ENCODE measurements at places on chromosomes 7 and 10.

DNA sequence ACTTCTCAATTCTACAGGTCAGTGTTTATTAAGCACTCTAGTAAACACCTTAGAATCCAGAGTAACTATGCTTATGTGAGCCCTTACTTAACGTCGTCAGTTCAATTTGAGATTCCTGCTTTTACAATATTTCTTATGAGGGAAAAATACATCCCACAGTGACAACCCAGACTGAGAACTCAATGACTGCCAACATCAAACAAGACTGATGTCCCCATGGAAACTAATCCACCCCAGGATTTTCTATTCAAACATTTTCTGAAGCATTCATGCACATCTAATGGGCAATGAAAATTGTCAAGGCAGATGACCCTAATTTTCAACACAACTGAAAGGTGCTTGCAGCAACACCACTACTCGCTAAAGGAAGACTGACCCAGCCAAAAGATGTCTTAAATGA, 67.0 kb downstream of the ATE1 start:
- DNase-seq, result no peak

GRCh38 chr7:149850716-149851115, 12.5 kb downstream of the ZNF862 start:
- no peak for DNase-seq

GRCh38 chr10:130377986-130378540, 241.9 kb downstream of the GLRX3 start:
- DNase-seq, result no peak

- no peak for DNase-seq
These were observed 135.9 kb downstream of the KIAA1217 start for GRCh38 chr10:24344695-24345463.

- DNase-seq, result no peak
These were observed 117.3 kb downstream of the FANK1 start for GRCh38 chr10:126013489-126014281.

- DNase-seq, result no peak
These were observed 738.3 kb downstream of the AUTS2 start for GRCh38 chr7:70336536-70336935.

- DNase-seq, result no peak
These were observed 32.5 kb downstream of the PRKAR2B start for GRCh38 chr7:107076781-107077698.

GRCh38 chr7:147151661-147152060, 1035.1 kb downstream of the CNTNAP2 start:
- DNase-seq, result no peak

DNA sequence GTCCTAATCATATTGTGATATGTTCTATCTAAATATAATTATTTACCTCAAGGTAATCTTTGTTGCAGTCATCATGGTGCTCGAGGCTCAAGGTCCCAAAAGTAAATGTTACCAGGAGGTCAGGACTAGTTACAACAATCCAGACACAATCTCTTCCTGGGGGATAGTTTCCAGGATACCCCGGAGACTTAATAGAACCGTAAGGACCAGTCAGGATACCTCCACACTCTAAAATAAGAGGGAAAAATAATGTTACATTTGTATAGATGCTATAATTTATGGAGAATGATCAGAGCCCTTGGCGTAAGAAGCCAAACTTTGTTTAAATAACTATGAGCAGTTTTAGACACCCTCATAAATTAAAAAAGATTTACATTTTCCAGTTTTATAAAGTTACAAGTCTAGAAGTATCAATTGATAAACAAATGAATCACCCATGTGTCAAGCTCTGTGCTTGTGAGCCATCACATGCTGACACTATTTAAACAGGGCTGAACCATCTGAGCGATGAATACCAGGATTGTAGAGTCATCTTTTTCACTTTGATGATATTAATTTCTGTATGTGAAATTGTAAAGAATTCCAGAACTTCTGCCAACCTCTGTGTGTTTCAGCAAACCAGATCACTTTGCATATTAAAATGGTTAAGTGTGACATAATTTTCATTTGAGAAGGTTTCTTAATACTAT, 41.3 kb downstream of the CUBN start:
- DNase-seq, result no peak

GRCh38 chr10:69516796-69517195, 56.4 kb downstream of the NEUROG3 start:
- no peak for DNase-seq

DNA sequence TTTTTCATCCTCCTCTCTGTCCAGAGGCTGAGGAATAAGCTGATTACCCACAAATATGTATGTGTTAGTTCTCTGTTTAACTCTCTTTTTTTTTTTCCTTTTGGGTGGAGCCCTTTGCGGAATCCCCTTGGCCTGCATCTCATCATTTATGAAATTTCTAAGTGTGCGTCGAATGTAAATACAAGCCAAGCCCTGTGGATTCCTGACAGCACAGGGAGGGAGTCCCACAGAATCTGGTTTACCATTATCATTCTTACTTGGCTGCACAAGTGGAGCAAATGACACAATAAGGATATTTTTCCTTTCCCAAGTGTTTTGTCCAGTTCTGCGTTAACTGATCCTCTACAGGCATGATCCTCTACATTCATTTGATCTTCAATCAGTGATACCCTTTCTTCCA, 11.4 kb downstream of the STK31 start:
- no peak for DNase-seq

- DNase-seq, result no peak
These were observed 844 bp upstream of the KAT6B start for GRCh38 chr10:74825371-74826141.

DNA sequence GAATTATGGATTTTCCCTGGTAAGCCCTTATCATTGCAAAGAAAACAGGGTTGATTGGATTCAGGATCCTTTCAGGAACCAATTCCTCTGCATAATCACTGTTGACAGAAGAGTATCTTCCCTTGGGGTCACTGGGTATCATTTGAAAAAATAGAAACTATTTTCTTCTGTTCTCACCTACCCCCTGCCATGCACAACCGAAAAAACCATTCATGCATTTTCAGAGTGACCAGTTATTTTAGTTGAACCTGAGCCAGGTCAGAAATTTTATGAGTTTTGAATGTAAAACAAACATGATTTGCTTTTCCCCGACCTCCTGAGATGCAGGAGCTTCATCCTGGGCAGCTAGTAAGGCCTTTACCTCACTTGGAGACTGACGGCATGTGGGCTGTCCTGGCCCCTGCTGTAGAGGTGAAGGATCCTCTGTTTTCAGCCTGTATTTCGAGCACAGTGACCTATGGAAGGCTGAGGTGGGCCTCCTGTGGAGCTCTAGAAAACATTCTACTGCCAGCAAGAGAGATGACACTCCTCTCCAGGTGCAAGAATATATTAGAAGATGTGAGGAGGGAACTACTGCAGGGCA, 30.1 kb downstream of the TMEM178B start:
- DNase-seq, result no peak

GRCh38 chr7:152231089-152231488, 204.7 kb downstream of the KMT2C start:
- DNase-seq, result no peak

DNA sequence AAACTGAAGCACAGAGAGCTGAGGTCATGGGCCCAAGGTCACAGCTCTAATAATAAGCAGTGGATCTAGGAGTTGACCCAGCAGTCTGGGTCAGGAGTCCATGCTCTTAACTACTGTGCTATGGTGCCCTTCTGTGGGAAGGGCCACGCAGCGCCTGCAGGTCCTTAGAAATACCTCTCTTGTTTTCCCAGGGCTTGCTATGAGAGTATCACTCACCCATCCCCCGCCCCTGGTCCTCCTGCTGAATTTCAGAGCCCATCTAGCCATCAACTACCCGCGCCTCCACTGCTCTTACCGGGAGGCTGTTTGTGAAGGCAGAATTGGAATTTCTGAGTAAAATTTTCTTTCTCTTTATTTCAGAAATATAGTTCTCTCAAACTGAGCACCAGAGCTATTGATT, 27.3 kb upstream of the CRHR2 start:
- no peak for DNase-seq

GRCh38 chr10:73096041-73096448, 621 bp downstream of the P4HA1 start:
- peak; percentile 50 for DNase-seq

- DNase-seq, result no peak
These were observed 165.8 kb downstream of the CFTR start for GRCh38 chr7:117645481-117646165.

DNA sequence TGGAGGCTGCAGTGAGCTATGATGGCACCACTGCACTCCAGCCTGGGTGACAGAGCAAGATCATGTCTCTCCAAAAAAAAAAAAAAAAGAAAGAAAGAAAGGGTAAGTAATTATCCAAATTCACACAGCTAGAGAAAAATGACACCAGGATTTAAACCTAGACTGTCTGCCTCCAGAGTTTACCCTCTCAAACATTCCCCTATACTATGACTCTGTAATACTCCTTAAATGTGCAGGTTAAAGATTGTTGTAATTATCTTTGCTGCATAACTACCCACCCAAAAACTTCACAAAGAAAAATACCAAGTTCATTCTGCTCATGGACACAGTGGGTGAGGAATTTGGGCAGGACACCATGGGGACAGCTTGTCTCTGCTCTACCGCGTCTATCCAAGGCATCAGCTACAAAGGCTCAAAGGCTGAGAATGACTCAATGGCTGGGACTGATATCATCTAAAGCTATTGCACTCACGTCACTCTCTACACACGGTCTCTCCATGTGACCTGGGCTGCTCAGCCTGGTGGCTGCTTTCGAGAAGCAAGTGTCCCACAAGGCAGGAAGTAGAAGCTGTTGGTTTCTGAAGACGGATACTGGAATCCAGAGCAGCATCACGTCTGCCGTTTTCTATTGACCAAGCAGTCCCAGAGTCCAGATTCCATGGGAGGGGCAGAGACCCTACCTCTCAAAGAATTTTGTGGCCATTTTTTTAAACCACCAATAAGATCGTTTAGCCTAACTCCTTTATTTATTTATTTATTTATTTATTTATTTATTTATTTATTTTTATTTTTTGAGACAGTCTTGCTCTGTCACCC, 185.7 kb upstream of the AUTS2 start:
- no peak for DNase-seq

- DNase-seq, result no peak
These were observed 83.7 kb upstream of the GLCCI1 start for GRCh38 chr7:7884855-7885254.

DNA sequence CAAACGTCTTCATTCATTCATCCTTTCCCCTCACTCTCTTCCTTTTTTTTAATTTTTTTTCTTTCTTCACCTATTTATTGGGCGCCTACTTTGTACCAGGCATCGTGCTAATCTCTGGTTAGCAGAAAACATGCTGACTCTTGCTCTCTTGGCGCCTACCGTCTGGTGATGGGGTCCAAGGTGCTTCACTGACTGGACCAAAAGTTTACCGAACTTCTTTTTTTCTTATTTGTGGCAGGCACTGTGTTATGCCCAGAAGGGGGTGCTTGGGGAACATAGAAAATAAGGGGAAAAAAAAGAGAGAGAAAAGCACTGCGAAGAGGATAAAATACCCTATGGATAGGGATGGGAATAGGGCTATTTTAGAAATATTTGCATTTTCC, 505 bp upstream of the FAM204A start:
- no peak for DNase-seq

- DNase-seq, result no peak
These were observed 3.6 kb upstream of the GPR146 start for GRCh38 chr7:1040790-1041189.

DNA sequence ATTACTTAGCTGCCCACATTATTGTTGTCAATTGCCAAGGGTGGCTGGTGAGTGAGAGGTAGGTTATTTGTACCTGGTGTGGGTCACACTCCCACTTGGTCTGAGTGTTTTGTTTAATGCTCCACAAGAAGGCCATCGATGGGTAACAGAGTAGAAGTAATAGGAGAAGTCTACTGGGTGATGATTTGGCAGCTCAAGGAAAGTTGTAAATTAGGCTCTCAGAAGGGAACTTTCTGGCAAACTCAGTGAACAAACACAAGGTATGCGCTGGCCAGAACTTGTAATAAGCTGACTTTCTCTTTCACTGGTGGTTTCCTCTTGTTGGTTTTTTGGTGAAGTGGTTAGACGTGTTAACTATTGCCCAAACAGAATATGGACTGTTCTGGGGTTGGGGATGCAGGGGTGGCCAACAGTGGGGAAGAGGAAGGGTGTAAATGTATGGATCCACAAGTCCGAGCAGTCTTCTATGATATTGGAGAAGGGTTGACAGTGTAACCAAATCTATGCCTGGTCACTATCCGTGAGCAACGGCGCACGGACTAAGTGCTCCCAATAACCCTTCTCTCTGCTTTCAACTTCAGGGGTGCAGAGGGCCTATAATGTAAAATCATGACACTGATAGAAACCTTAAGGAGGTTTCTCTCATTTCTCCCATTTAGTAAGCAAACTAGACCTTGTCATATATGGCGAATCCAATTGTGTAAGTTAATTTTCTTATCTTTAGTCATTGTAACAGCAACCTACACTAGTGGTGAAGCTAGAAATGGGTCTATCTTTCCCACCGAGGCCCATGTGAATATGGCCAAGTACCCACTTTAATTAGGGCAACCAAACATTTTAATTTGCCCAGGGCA, 212.8 kb downstream of the PTEN start:
- no peak for DNase-seq

GRCh38 chr7:101225650-101226049, 7.7 kb downstream of the ZNHIT1 start:
- no peak for DNase-seq

DNA sequence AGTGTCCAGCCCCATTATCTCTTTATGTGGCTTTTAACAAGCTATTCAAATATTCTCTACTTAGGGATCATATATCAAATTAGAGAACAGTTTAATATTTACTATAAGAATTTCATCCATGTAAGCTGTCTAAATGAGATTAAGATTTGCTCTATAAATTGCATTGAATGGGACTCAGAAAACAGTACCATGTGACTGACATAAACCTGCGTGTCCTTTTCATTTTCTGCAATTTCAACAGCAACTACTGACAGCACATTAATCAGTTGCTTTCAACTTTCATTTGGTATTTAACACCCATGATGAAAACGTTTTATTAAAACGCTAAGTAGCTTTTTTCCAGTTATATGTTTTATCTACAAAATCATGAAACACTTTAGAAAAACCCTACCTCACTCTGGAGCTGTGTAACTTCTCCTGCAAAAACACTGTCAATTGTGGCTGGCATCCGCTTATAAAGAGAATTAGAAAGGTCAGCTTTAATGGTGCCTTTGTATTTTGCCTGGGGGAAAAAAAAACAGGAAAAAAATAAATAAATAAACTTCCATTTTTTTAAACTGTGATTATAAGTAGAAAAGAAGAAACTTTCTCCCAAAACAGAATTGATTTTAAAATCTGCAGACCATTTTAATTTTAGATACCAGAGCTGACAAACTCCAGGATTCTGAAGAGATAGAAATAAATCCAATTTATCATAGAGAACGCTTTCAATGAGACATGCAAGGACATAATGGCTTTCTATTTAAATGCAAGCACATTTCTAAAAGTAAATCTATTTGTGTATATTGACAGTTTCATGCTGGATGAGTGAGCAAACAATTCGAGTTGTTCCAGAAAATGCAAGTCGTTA, 9.2 kb downstream of the NEBL start:
- DNase-seq, result no peak
